ENCODE measurements at places on chromosomes 4 and X. TPM values are rescaled to one million over a fixed set of nuclear protein-coding genes. Genes with fewer than 3 reads are reported as not detected.

DNA sequence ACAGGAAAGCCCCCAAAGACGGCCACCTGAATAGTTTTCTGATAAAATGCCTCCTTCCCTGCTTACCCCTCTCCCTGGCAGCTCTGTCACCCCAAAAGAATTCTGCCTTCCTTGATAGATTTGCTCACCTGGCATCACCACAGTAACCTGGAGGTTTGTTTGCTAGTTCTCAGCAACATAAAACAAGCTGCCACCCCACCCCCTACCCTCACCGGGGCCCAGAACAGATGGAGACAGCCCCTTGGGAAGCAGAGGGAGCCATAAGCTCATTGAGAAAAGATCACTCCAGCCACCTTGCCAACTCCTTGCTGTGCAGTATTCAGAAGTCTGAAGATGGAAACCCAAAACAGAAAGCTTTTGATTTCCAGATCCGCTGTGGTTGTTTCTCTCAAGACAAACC is 108.6 kb downstream of the DHX15 start:
- DNase-seq, result no peak

Gene NHS
- total RNA-seq, result 0.80 TPM

Gene RNF150
- total RNA-seq, result 1.3 TPM

- no peak for DNase-seq
Measured at GRCh38 chrX:68634649-68635227, 12.7 kb upstream of the STARD8 start.

DNA sequence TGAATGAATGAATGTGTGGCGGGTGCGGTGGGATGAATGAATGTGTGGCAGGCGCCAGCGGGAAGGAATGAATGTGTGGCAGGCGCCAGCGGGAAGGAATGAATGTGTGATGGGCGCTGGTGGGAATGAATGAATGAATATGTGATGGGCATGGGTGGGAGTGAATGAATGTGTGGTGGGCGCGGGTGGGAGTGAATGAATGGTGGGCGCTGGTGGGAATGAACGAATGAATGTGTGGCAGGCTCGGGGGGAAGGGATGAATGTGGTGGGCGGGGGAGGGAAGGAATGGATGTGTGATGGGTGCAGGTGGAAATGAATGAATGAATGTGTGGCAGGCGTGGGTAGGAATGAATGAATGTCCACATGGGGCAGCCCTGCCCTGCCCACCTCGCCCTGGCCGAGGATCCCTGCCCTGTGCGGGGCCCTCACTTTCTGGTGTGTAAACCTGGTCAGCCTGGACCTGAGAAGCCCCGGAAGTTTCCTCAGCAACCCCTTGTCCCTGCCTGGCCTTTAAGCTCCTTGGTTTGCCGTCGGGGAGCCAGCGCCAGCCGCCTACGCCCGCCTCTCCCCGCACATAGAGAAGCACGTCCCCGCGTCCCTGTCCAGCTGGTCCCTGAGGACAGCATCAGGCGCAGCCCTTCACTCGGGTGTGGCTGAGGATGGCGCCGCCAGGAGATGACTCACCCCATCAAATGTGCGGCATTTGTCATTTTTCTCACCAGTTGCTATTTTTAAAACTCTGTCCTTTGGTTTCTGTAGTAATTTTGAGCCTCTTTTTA is 112.8 kb upstream of the LRPAP1 start:
- no peak for DNase-seq

Gene TRMT44
- 10.8 TPM for total RNA-seq

GRCh38 chr4:19473569-19473968 is 778.1 kb upstream of the SLIT2 start:
- no peak for DNase-seq

GRCh38 chrX:67328476-67328875 is 215.3 kb upstream of the AR start:
- DNase-seq, result no peak

Gene EBP
- total RNA-seq, result 157 TPM

GRCh38 chr4:99202536-99202935 is 16.5 kb downstream of the ADH6 start:
- no peak for DNase-seq

- no peak for DNase-seq
Measured at GRCh38 chrX:74490247-74490646, 69.0 kb downstream of the SLC16A2 start.

Gene ART3
- not detected for total RNA-seq

DNA sequence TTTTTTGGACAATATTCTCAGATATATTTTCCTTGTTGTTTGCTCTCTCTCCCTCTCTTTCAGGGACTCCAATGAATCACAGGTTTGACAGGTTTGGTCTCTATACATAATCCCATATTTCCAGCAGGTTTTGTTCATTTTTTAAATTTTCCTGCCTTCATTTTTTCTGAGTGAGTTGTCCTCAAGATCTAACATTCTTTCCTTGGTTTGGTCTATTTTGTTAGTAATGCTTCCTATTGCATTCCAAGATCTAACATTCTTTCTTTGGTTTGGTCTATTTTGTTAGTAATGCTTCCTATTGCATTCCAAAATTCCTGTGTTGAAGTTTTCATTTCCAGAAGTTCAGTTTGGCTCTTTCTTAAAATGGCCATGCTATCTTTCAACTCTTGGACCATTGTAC is 45.3 kb upstream of the ZMAT1 start:
- no peak for DNase-seq

- DNase-seq, result no peak
Measured at GRCh38 chrX:35166023-35166422, 223.4 kb downstream of the FAM47B start.

- DNase-seq, result no peak
Measured at GRCh38 chrX:51496501-51497291, at the start of gene NUDT11. Gene NUDT11 (minus strand): TSS chrX:51496592. CDS start chrX:51496444, 148 bp downstream.

Gene TACR3
- total RNA-seq, result 0.08 TPM

Gene CYTL1
- total RNA-seq, result not detected

- no peak for DNase-seq
Measured at GRCh38 chr4:1805493-1806222, 12.6 kb downstream of the FGFR3 start.

Gene F8A2
- not detected for total RNA-seq

DNA sequence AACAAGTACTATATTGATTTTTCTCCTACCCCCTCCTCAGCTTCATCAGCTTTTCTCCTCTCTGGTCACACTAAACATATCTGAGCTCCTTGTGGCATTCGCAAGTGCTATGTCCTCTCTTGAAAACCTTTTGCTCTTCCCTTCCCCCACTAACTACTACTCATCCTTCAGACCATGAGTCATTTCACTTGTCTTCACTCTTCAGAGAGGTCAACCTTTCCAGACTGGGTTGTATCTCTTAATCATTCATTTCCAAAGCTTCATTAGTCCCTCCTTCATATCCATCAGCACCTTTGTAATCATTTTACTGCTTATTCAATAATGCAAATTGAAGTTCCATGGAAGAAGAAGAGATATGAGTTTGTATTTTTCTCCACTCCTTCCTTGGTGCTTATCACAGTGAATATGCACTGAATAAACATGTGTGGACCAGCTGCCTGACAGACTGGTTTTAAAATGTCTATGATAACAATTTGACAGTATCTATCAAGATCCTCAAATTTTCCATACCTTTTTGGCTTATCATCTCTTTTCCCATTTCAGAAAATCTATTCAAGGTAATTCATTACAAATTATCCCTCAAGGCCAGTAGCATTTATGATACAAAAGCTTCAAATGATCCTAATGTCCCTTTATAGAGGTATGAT is 28.4 kb downstream of the DDX60L start:
- peak; percentile 67 for DNase-seq

GRCh38 chr4:82501154-82501442 is 60.7 kb downstream of the TMEM150C start:
- no peak for DNase-seq

DNA sequence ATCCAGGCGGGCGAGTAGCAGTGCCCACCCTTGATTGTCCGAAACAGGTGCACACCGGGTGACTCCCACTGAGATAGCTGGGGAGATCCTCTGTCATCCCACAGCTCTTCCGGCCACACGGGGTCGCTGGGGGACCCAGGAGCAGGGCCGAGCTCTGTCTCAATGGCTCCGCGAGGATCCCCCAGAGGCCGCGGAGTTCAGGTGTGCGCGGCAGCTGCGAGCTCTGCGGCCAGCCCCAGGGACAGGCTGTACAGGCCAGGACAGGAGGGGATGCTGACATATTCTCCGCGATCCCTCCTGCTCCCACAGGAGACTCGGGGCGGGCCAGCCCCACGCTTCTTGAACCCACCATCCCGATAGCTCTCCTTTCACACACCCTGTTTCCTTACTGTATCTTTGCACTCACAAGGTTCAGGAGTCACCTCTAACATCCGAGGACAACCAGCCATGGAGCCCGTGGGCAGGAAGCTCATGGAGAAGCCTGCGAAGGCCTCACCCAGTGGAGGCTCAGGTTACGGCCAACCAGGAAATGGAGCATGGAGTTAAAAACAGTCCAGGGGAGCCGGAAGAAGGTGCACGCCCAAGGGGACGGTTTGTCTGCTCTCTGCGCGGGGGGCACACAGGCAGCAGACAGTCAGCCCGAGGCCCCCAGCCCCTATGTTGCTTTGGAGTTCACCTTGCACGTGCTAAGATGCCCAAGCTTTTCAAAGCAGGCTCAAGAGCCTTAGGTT is 77.9 kb upstream of the AMELX start:
- no peak for DNase-seq

GRCh38 chr4:55547918-55548317 is 1.2 kb upstream of the CLOCK start:
- DNase-seq, result no peak

DNA sequence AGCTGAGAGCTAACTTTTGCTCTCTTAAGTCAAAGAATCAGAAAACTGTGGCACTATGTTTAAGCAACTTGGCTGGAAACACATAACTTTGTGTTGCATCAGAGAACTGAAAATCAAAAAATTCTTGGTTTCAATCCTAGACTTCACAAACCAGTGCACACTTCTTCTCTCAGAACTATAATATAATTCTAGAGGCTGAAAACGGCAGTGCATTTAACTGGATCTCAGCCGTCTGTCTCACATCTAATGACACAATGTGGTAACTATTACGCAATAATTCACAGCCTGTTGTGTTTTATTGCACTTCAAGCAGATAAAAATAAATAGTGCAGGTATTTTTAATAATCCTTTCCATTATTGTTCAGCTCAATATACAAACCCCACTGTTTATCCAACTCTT is 260.6 kb upstream of the DIAPH2 start:
- no peak for DNase-seq

Gene MAGEB17
- total RNA-seq, result not detected

GRCh38 chrX:71514367-71515037 is 18.4 kb upstream of the OGT start:
- DNase-seq, result no peak

GRCh38 chr4:38618505-38618904 is 45.5 kb upstream of the KLF3 start:
- DNase-seq, result no peak

Gene SPATA4
- total RNA-seq, result not detected

- DNase-seq, result no peak
Measured at GRCh38 chr4:40193016-40193571, 3.7 kb upstream of the RHOH start.

Gene FGFR3
- 8.2 TPM for total RNA-seq

- DNase-seq, result no peak
Measured at GRCh38 chr4:174365018-174365587, 81.4 kb downstream of the CEP44 start.

DNA sequence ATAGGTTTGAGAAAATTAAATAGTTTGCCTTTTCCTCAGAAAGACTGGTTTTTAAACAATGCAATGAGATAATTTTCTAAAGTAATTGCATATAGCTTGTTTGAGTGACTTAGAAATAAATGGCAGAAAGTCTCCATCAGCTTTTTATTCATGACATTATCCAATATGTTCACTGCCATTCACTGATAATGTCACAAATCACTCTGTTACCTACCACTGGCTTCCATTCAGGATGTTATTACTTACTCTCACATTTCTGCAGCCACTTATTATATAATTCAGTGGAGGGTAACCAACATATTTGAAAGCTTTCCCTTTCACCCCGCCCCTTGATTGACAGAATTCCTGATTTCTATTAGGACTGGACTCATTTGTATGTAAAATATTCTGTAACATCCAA is 1583.5 kb downstream of the PCDH18 start:
- no peak for DNase-seq

DNA sequence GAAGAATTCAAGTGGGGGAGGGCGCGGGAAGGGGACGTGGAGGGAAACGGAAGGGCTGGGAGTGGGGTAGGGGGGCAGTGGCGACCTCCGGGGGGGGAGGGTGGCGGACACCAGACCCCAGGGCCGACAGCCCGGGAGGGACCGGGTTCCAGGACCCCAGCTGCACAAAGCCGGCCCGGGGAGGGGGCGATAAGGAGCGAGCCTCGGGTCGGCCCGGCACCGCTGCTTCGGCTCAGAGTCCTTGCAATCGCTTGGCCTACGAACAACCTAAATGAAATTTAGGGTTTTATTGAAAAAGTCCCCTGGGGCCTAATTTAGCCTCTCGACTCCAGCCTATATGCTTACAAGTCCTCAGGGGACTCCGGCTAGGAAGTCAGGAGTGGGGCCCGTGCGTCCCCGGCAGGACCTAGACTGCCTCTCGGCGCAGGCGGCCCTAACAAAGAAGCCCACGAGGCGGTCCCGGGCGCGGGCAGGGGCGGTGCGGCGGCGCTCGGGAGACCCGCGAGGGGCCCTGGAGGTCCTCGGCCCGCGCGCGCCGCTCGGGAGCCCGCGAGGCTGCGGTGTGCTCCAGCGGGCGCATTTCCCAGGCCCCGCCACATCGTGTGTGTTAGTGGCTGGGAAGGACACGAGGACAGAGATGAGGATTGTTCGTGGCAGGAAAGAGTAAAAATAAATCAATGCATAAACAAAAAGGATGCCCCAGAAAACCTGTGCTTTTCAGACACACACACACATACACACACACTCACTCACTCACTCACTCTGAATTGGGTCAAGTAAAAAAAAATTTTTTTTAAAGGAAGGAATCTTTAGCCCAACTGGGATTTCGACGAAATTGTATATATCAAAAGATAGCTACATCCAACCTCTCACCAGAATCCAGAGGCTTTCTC is 70.0 kb downstream of the MGST2 start:
- DNase-seq, result no peak

DNA sequence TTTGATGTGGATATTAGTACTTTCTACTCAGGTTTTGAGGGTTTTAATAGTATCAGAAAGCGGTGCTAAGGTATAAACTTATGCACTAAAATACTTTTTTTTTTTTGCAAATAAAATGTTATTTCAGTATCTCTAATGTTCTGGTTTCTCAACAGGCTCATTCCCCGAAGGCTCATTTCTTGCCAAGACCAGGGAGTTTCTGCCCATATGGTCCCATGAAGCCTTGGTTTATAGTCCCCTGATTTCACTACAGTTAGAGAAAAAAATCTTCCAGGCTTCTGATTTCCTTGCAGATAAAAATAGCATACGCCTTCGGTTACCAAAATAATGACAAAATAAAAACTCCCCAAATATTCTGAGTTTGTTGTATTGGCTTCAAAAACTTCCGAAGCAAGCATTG is 814.2 kb upstream of the PABPC4L start:
- DNase-seq, result no peak

Gene TGIF2LX
- total RNA-seq, result not detected
